ENCODE measurements at places on chromosomes 11 and 22. TPM values are rescaled to one million over a fixed set of nuclear protein-coding genes. Genes with fewer than 3 reads are reported as not detected.
A peak's percentile ranks its signal among the peaks of the same experiment; 100 is the strongest.

GRCh38 chr11:82843057-82843795 is 57.0 kb downstream of the PRCP start:
- no peak for DNase-seq

- DNase-seq, result no peak
Observed at GRCh38 chr11:76744186-76745043, 38.7 kb upstream of the TSKU start.

- DNase-seq, result no peak
Observed at GRCh38 chr22:19504900-19505734, 19.1 kb downstream of the CLDN5 start.

DNA sequence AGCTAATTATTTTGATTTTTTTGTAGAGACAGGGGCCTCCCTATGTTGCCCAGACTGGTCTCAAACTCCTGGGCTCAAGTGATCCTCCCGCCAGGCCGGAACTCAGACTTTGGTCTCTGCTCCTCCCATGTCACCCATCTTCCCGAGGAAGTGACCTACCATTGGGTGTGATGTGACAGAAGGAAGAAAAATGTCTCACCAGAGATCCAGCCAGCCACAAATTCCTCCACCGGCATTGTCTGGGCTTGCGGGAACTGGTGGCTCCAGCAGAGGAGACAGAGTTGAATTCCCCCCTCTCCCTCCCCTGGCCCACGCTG is 772 bp downstream of the SLC25A45 start:
- peak; percentile 48 for DNase-seq

Gene MS4A15
- total RNA-seq, result not detected

Gene SHANK2
- total RNA-seq, result 0.27 TPM
